ENCODE measurements at places on chromosomes 3 and 15. TPM values are rescaled to one million over a fixed set of nuclear protein-coding genes. Genes with fewer than 3 reads are reported as not detected.

DNA sequence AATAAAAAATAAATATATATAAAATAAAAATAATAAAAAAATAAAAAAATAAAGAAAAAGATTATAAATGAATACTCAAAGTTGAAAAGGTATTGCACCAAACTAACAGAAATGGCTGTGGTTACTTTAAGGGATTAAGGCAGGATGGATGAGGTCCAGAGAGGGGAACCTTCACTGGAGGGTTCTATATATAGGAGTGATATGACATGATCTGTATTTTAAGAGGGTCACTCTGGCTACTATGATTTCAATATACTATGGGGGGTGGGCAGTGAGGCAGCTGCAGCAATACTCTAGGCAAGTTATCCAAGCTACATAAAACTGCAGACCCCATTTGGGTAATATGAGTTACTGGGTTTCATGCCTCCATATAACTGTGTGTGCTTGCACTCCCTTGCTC lies 24.6 kb downstream of the ACAD11 start:
- no peak for ATAC-seq

DNA sequence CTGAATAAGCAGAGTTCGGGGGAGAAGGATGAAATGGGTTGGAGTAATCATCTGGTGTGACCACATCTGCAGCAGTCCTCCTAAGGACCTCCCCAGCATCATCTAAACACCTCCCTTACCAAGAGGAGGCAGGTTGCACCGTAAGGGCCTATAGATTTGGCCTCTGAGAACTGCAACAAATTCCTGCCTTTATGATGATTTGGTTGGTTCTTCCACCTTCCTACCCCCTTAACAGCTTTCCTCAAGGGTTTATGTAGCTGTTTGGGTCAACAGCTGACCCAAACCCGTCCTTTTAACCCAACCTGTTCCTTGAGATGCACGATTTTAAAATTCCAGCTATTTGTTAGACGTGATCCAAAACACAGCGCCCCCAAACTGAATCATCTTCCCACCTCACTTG lies 58.2 kb downstream of the AAGAB start:
- ATAC-seq = no peak

DNA sequence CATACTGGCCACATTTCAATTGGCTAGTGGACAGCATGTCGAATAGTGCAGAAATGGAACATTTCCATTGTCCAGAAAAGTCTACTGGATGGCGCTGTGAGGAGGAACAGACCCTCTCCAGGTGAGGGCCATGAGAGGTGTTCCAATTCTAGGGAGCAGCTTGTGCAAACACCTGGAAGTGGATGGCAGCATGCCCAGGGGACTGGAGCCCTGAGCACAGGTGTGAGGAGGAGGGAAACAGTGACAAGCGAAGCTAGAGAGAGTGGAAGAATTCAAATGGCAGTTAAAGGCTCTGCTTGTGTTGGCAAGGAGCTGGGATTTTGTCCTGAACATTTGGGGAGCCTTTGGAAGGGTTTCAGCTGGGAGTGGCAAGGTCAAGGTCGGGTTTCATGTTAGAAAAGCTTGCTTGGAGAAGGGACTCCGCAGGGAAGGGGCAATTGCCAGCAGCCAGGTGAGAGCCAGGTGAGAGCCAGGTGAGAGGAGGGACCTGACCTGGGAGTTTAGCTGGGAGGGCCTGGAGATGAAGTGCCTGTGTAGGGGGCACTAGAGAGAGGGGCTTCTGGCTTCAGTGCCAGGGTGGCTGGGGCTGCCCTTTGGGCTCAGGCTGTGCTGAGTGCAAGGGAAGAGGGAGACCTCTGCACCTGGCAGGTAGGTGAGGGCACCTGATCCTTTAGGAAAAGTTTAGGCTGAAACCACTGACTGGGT lies 93.8 kb downstream of the LINGO1 start:
- no peak for ATAC-seq

DNA sequence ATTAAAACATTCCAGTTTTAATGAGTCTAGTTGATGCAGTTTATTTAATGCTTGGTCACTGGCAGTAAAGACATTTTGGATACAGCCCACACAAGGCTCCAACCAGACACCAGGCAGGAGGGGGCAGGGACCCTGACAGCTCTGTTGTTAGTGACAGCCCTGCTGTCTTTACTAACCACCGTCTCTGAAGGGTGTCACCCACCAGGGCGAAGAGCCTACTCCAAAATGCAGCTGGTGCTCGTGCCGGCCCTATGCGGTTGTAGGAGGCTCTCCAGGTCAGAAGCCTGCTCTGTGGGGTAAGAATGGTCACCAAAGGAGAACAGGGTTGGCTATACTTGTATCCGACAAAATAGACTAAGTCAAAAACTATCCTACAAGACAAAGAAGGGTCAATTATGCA lies 132.2 kb downstream of the ATP10A start:
- ATAC-seq = no peak

DNA sequence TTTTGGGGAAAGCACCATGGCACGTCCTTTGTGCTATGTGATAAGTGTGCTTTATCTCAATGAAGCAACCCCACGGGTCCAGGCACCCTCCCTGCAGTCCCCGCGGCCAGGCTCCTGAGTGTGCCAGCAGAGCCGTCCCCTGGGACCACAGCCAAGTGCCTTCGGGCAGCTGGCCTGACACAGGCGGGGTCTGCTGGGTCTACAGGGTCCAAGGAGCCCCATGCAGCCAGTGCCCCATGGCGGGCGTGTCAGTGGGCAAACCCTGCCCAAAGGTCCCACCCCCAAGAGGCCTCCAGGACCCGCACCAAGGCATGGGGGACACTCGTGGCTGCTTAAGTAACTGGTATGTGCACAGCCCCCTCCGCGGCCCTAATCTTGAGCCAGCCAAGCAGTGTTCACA lies 35.3 kb downstream of the KLHL25 start:
- ATAC-seq = no peak

GRCh38 chr3:15206662-15207576 lies 873 bp downstream of the CAPN7 start:
- no peak for ATAC-seq

DNA sequence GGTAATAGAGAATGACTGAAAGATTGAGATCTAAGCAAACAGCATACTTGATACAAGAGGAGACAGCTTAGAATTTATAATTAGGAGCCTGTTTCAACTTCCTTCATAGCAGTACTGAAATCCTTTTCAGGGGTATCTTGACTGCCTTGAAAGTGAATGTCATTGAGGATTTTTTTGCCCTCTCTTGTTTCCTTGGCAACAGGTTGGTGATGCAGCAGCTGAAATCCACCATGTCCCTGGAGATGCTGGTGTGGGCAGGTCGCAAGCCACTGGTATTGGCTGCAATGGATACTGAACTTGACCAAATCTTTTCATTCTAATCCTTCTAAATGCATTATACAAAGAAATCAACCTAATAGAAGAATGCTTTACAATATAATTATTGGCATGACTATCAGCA lies 59.3 kb upstream of the GAP43 start:
- ATAC-seq = no peak

- ATAC-seq = no peak
Measured at GRCh38 chr3:98743071-98743470, 20.1 kb upstream of the ST3GAL6 start.

DNA sequence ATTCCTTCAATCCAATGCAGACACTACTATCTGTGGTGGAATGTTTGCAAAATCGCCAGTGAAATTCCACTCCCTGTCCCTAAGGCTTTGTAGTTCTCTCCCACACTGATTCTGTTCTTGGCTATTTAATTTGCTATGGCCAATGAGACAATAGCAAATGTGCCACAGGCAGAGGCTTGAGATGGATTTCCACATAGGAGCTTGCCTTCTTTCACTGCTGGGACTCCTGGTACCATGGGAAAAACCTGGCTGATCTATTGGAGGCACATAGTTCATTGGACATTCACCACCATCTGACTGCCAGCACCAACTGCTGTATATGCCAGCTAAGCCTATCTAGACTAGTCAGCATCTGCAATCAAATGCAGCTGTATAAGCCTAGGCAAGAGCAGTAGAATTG lies 103.8 kb downstream of the NR1D2 start:
- ATAC-seq = no peak

PRR20G gene
- total RNA-seq = 0.18 TPM

PCOLCE2 gene
- total RNA-seq = 3.2 TPM

CAMP gene
- total RNA-seq = not detected

EOMES gene
- 0.44 TPM for total RNA-seq

All from motor neuron (in vitro differentiated cells).